ENCODE measurements at places on chromosomes 5 and 9. TPM values are rescaled to one million over a fixed set of nuclear protein-coding genes. Genes with fewer than 3 reads are reported as not detected.

The TNC gene
- 41.2 TPM for total RNA-seq

The RACK1 gene
- total RNA-seq: 1,717 TPM

The TPM2 gene
- 690 TPM for total RNA-seq

The ADAMTS12 gene
- 4.1 TPM for total RNA-seq

The PMPCA gene
- 46.0 TPM for total RNA-seq

The STKLD1 gene
- total RNA-seq: not detected
